ENCODE measurements at places on chromosomes 3 and 15.

- DNase-seq: no peak
Observed at GRCh38 chr3:166455744-166456143, 618.5 kb upstream of the BCHE start.

- DNase-seq: no peak
Observed at GRCh38 chr3:147507638-147508286, 98.6 kb downstream of the ZIC1 start.

DNA sequence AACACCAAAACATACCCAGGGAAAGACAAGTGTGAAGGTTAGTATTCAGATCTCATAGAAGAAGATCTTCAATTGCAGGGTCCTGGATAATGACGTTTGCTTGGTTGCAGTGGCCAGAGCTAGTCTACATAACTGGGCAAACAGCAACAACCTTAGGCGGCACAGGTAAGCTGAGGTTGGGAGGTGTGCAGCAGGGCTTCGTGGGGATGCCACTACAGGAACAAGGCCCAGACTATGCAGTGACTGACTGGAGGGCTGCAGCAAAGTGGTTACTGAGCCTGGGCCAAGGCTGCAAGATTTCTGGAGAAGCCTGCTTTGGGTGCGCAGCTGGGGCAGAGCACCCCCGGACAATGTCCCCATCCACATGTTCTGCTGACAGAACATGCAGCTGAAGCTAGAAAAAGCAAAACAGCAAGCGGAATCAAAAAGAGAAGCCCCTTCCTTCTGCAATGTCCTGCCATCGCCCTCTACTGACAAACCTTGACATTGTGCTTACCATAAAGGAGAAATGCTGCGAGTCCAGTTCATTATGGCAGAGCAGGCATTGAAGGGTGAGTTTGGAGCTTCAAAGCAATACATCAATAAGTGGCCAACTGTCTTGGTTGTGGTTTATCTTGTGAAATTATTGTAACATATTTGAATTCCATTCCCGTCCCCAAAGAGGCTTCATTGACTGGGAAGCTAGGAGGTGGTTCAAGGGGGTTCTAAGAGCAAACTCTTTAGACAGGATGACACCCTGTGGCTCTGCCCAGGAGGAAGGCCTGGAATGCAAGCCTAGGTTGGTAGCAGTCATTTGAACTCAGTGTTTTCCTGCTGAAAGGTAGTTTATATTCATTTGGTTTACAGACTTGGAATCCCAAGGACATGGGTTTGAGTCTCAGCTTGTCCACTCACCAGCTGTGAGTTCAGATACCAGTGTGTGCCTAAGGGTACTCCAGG lies 217.0 kb downstream of the PDCD6IP start:
- peak; percentile 45 for DNase-seq

DNA sequence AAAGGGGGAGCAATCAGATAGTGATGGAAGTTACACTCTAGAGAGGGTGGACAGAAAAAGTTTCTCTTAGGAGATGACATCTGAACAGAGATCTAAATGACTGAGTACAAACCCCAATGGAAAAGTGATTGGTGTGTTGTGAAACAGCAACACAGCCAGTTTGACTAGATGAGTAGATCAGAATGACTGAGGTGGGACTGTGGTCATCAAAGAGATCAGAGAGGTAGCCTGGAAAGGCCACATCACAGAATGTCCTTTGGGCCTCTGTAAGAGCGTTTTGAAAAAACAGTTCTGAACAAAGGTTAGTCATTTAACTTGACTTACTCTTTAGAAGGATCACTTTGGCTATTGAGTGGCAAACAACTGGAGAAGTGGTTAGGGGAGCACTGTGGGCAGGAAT lies 10.6 kb downstream of the LRRC58 start:
- no peak for DNase-seq

DNA sequence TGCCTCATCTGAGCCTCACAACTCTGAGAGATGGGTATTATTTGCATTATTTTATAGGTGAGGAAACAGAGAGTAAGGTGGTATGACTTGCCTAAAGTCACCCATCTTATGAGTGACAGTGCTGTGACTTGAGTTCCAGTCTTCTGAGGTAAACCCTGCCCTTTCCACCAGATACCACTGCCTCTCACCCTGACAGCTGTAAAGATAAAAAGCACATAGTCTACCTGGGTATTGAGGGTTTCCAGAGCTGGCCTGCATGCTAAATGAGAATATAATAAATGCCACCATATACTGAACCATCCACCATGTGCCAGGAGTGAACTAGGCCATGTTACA lies 25.6 kb downstream of the RASGRP1 start:
- DNase-seq: no peak

- peak; percentile 29 for DNase-seq
Observed at GRCh38 chr3:11835028-11835639, 11.6 kb downstream of the TAMM41 start.

GRCh38 chr3:66998113-66998903 lies at the start of gene KBTBD8:
KBTBD8 (plus strand) TSS chr3:66998307; CDS start chr3:66998356, 49 bp downstream.
- peak; percentile 98 for DNase-seq

GRCh38 chr3:26622621-26623418 lies at the start of gene LRRC3B:
LRRC3B (plus strand) TSS chr3:26622772; CDS start chr3:26709673, 86,901 bp downstream.
- no peak for DNase-seq

GRCh38 chr3:112557976-112558375 lies 3.8 kb downstream of the ATG3 start:
- peak; percentile 14 for DNase-seq
